B cell (primary cell): ENCODE measurements at places on chromosomes 2 and 18. TPM values are rescaled to one million over a fixed set of nuclear protein-coding genes. Genes with fewer than 3 reads are reported as not detected.

Gene MOCOS
- polyA plus RNA-seq: 0.01 TPM in 1 of 2 replicates, not detected in the other

Gene HNMT
- polyA plus RNA-seq: 0.09 and 0.24 TPM in 2 replicates

Gene OSR1
- polyA plus RNA-seq: not detected in 2 replicates

Gene TNS1
- polyA plus RNA-seq: 0.10 and 0.20 TPM in 2 replicates

Gene BOK
- polyA plus RNA-seq: 0.12 and 0.22 TPM in 2 replicates

Gene LHCGR
- not detected in 2 replicates for polyA plus RNA-seq

Gene BABAM2
- 16.4 and 22.3 TPM in 2 replicates for polyA plus RNA-seq

Gene G6PC2
- not detected in 2 replicates for polyA plus RNA-seq

Gene HOXD12
- not detected in 2 replicates for polyA plus RNA-seq

Gene MC5R
- polyA plus RNA-seq: not detected in 2 replicates

Gene SOWAHC
- polyA plus RNA-seq: 0.28 and 0.40 TPM in 2 replicates

Gene ITGB1BP1
- 25.7 and 31.2 TPM in 2 replicates for polyA plus RNA-seq

Gene PJVK
- 2.3 and 2.6 TPM in 2 replicates for polyA plus RNA-seq

Gene TBR1
- not detected in 2 replicates for polyA plus RNA-seq

Gene EML6
- polyA plus RNA-seq: 30.0 and 42.5 TPM in 2 replicates

Gene SERPINB4
- polyA plus RNA-seq: not detected in 2 replicates

Gene UGT1A5
- polyA plus RNA-seq: not detected in 2 replicates
